ENCODE measurements at places on chromosomes 6 and 20. TPM values are rescaled to one million over a fixed set of nuclear protein-coding genes. Genes with fewer than 3 reads are reported as not detected.
A peak's percentile ranks its signal among the peaks of the same experiment; 100 is the strongest.

The SLC17A3 gene
- total RNA-seq = not detected

The MYCT1 gene
- 9.7 TPM for total RNA-seq

The POU3F2 gene
- total RNA-seq = not detected

The OR2B6 gene
- total RNA-seq = not detected

The BHLHE23 gene
- not detected for total RNA-seq

- DNase-seq = peak; percentile 71
- no peaks in the 10 kb centered on the region for H3K27me3 ChIP-seq
- H3K27ac ChIP-seq = peak overlapping the region; percentile 87
- H3K4me3 ChIP-seq = peak overlapping the region; percentile 94
- peaks cover 28% of the 10 kb centered on the region for H3K4me1 ChIP-seq
Observed at GRCh38 chr6:21595285-21596144, 2.0 kb downstream of the SOX4 start.

DNA sequence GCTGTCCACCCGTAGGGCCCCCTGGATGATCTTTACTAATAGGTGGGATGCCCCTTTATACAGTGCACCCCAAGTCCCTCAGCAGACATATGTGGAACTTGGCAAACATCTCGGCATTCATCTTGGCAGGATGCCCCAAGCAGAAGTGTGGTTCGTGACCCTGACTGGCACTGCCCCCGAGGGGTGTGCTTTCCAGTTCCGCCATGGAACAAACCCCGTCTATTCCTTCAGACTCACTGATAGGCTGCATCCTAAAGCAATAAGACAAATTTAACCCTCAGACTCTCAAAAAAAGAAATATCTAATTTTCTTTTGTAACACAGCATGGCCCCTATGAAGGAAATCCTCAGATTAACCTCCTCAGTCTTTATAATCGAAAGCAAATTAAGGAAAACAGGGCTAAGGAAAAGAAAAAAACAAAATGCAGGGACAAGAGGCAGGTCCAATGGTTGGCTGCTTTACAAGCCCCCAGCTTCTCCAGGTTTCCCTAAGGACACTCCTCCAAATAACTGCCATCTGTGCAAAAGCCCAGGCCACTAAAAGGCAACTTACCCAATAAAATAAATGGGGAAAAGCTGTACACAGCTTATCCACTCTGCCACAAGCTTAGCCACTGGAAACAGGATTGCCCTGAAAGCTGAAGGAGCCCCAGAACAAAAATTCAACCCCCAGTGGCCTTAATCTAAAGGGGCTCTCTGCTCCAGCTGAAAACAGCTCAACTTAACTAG lies 30.5 kb upstream of the RIPK1 start:
- no peak for DNase-seq
- H3K27me3 ChIP-seq = no peaks in the 10 kb centered on the region
- no peaks in the 10 kb centered on the region for H3K36me3 ChIP-seq

DNA sequence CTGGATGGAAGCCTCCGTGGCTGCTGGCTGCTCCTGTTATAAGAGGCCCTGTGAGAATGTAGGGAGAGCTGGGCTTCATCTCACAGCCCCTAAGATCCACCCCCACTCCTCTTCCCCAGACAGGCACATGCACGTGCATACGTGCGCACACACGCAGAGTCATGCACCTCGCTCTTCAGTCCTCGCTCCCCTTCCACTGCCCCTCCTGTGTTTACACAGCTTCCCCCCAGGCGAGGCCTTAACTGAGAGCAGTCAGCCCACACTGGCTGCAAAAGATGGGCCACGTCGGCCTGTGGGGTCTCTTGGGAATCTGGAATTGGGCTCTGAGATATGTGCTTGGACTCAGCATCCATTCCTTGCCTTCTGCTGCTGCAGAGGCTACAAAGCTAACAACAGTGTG lies 35.2 kb upstream of the MLN start:
- peaks cover 43% of the 10 kb centered on the region for H3K4me1 ChIP-seq
- H3K4me3 ChIP-seq = no peak overlapping the region
- H3K27ac ChIP-seq = no peak overlapping the region
- no peaks in the 10 kb centered on the region for H3K36me3 ChIP-seq

DNA sequence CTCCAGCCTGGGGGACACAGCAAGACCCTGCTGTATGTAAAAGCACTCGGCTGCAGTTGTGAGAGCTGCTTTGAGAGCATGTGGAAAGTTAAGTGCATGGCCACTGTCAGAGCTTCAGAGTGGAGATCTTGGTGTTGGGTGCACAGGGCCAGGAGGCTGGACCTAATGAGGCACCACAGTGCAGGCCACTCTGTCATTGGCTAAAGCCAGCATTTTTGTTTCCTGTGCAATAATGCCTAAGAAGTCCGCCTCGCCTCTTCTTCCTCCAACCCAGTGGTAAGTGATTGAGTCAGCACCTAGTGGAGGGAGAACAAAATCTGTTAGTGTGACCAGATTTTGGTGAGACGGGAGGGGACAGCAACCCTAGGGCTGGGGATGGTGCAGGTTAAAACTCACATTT lies 60.6 kb downstream of the SSR1 start:
- H3K4me1 ChIP-seq = no peaks in the 10 kb centered on the region
- H3K4me3 ChIP-seq = no peak overlapping the region
- H3K27ac ChIP-seq = no peak overlapping the region
- H3K27me3 ChIP-seq = no peaks in the 10 kb centered on the region

DNA sequence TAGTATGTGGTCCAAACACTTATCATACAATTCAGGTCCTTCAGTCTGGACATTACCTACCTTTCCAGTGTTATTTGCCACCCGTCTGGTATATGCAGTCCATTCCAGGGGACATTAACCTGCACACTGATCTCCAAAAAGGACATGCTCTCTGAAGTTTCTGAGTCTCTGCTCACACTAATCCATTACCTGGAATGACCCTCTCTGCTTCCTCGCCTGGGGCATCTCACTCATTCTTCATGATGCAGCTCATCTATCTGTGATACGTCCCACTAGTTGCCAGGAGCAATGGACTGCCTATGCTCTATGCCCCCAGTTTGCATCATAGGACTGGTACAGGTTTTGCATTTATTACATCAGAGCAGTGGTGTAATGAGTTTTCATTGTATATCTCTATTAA lies 5.9 kb upstream of the TUBB2B start:
- no peak for DNase-seq
- H3K27me3 ChIP-seq = peaks cover 24% of the 10 kb centered on the region
- peaks cover 26% of the 10 kb centered on the region for H3K4me1 ChIP-seq
